Endodermal cell (in vitro differentiated cells): ENCODE measurements at places on chromosomes 3 and 15. TPM values are rescaled to one million over a fixed set of nuclear protein-coding genes. Genes with fewer than 3 reads are reported as not detected.

Gene IP6K1
- total RNA-seq: 29.2 to 50.3 TPM (median 49.8 TPM) in 3 replicates

Gene GOLGA6L4
- total RNA-seq: 4.3 and 4.5 TPM in 2 replicates

Gene ZBED2
- total RNA-seq: not detected in 3 replicates

Gene B3GALNT1
- 20.1 to 24.7 TPM (median 22.9 TPM) in 3 replicates for total RNA-seq

Gene OR5H2
- not detected in 3 replicates for total RNA-seq

Gene FHIT
- 5.4 and 6.8 TPM in 2 replicates for total RNA-seq

Gene OIP5
- total RNA-seq: 8.5 to 22.9 TPM (median 20.9 TPM) in 3 replicates

Gene SLC26A6
- 61.4 and 75.6 TPM in 2 replicates for total RNA-seq

Gene EPB42
- not detected in 2 replicates for total RNA-seq

Gene ZNF620
- 5.8 to 19.3 TPM (median 17.2 TPM) in 3 replicates for total RNA-seq

Gene CCDC54
- not detected in 3 replicates for total RNA-seq

Gene TRAIP
- 13.2 to 33.5 TPM (median 32.8 TPM) in 3 replicates for total RNA-seq

Gene CCNB2
- 76.6 and 77.5 TPM in 2 replicates for total RNA-seq

Gene AMT
- total RNA-seq: 43.0 and 44.4 TPM in 2 replicates

GRCh38 chr15:96125721-96126415 is 204.6 kb upstream of the NR2F2 start:
- no peak for DNase-seq

- DNase-seq: no peak
Observed at GRCh38 chr3:111823341-111823855, 35.7 kb upstream of the PHLDB2 start.

DNA sequence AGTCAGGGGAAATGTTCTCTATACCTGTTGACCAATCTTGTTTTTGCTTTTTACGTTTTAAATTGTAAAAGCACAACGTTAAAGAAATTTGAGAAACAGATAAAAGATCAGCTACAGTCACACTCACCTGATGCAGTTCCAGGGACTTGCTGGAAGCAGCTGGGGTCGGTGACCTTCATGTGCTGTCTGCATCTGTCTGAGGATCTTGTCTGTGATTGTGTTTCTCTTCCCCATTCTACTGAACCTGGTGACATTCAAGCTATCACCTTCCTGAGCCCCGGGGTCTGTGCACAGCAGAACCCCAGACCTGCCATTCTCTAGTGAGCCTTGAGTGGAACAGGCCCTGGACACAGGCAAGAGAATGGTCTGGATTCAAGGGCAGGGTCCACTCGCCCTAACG is 66.4 kb upstream of the SIAH2 start:
- no peak for DNase-seq

GRCh38 chr3:138461246-138461645 is 26.8 kb downstream of the ESYT3 start:
- DNase-seq: no peak

DNA sequence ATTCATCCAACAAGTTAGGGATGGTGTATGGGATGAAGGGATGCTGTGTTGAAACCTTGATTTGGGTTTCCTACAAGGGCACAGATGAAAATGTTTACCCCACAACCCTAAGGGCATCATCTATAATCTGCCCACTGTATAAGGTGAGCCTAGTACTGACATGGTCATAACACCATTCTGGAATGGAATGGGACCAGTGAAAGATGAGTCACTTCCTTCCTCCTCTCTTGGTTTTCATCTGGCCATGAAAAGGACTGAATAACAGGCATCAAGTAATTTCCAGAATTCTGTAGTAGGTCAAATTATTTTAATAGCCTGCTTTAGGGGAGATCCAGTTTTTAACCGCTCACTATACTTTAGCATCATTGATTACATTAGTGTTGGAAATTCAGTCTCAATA is 538.6 kb downstream of the NR2F2 start:
- no peak for DNase-seq

DNA sequence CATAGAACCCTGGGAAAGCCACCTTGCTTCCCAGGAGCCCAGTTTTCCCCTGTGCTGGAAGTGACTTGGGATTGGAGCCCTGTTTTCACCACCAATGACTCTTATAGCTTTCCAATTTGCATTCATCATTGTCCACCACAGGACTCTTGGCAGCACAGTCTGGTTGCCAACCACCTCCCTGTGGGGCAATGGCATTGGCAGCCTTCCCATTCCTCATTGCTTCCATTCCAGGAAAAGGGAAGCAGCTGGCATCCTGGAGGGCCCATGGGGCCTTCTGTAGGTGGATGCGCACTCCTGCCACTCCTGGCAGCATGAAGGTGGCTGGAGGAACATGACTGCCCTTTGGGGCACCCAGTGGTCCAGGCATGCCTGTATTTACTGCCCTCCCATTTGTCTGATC is 57.7 kb downstream of the FEM1B start:
- DNase-seq: no peak

GRCh38 chr3:169147238-169148008 is 516.1 kb downstream of the MECOM start:
- peak; percentile 92 for DNase-seq

- no peak for DNase-seq
Observed at GRCh38 chr3:88235102-88235501, 85.3 kb downstream of the C3orf38 start.

DNA sequence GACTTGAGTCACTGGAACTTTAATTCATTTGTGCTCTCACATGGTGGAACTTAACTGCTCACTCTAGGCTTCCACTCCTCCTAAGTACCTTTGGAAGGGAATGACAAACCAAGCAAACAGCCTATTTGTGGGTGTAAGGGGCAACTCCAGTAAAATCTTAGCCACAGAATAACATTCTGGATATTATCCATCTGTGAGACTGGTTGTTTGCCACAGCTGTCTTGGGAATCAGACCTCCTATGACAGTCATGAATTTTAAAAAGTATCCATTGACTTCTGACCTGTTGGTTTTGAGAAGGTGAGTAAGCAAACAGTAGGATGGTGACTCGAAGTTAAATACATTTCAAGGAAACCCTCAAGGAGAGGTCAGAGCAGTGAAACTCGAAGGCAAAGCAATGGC is 147.3 kb upstream of the CDIN1 start:
- DNase-seq: no peak

DNA sequence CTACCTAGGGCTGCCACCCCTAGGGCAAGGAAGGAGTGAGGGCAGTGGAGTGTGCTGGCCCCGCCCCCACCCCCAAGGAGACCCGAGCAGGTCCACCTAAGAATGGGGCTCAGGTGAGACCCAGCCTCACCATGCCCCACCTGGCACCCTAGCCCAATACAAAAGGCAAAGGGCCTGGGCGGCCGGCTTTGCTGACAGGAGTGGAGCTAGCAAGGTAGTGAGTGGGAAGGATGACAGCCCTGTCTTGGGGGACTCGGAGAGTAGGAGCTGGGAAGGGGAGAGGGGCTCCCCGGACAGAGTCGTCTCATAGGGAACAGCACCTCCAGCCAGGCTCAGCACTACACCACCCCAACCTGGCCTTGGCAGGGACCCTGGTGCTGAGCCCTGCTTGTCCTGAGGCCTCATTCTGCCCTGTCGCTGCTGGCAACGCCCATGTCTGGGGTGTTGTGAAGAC is 12.1 kb downstream of the C15orf39 start:
- DNase-seq: no peak

- DNase-seq: peak; percentile 47
Observed at GRCh38 chr3:196967412-196968232, 1.0 kb downstream of the PIGZ start.

- no peak for DNase-seq
Observed at GRCh38 chr3:16264174-16264707, 502 bp downstream of the DPH3 start.

- DNase-seq: peak; percentile 56
Observed at GRCh38 chr3:146189519-146190173, 28.7 kb upstream of the PLOD2 start.

DNA sequence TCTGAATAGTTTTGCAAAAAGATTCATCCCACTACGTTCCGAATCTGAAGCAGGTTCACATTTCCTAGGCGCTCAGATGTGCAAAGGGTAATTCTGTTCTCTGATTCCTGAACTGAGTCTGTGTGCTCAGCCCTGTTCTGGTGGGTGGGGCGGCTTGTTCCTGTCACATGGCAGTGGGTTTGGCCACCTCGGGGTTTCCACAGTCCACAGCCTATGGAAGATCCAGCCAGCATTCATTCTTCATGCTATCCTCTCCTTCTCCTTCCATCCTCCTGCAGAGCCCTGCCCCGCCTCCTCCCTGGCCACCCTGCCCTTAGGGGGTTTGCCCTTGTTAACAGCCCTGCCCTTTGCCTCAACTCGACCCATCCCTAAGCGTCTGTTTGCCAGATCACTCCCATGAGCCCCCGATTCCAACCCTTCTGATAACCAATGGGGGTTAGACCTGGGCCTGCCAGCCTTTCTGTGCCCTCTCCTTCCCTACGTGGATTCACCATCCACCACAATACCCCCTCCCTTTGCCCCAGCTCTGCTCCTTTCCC is 31.0 kb downstream of the PRR20G start:
- no peak for DNase-seq

DNA sequence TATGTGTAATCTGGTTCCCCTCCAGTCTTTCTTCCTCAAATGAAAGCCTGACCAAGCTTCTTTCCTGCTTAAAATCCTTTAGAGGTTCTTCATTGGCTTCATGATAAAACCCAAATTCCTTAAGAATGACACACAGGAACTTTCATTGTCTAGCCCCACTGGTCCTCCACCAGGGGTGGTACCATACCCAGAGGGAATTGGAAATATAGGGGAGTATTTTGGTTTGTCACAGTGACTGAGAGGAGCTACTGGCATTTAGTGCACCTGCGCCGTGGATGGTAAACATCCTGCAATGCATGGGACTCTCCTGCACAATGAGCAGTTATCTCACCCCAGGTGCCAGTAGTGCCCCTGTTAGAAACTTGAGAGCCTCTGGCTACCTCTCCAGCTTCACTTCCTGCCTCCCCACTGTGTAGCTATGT is 10.8 kb downstream of the ZWILCH start:
- no peak for DNase-seq

GRCh38 chr3:48798998-48799397 is 48.7 kb downstream of the PRKAR2A start:
- no peak for DNase-seq

GRCh38 chr15:78502641-78503040 is 4.7 kb upstream of the HYKK start:
- DNase-seq: no peak

- DNase-seq: no peak
Observed at GRCh38 chr3:155847993-155848392, 6.2 kb downstream of the SLC33A1 start.

DNA sequence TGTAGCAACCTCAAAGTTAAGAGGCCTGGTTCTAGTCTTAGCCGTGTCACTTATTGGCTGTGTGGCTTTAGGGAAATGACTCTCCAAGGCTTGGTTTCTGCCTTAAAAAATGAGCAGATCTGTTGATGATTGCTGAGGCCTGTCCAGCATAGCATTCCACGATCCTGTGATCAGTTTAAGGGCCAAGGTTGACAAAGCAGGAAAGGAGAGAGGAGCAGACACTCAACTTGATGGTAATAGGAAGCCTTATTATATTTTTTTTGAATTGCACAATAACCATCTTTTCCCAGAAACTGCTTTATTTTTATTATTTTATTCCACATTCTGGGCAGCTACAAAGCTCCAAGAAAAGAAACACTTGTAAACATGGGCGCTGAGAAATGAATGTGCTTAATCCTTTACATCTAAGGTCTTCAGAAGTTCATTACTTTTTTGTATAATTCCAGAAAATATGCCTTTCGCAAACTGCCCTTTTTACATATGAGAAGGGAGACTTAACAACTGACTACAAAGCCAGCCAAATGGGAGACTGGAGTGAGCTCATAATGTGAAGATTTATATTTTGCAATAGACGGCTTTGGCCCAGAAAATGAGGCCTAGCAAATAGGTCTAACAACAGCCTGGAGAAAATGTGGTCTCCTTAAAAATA is 241.0 kb downstream of the ATP8B4 start:
- no peak for DNase-seq

GRCh38 chr15:31238906-31239305 is 87.7 kb upstream of the KLF13 start:
- no peak for DNase-seq

- DNase-seq: no peak
Observed at GRCh38 chr15:40016224-40016865, 22.6 kb downstream of the SRP14 start.

- no peak for DNase-seq
Observed at GRCh38 chr15:63038926-63039673, 3.4 kb upstream of the TPM1 start.

GRCh38 chr15:25022233-25022632 is 67.4 kb downstream of the SNRPN start:
- DNase-seq: no peak

DNA sequence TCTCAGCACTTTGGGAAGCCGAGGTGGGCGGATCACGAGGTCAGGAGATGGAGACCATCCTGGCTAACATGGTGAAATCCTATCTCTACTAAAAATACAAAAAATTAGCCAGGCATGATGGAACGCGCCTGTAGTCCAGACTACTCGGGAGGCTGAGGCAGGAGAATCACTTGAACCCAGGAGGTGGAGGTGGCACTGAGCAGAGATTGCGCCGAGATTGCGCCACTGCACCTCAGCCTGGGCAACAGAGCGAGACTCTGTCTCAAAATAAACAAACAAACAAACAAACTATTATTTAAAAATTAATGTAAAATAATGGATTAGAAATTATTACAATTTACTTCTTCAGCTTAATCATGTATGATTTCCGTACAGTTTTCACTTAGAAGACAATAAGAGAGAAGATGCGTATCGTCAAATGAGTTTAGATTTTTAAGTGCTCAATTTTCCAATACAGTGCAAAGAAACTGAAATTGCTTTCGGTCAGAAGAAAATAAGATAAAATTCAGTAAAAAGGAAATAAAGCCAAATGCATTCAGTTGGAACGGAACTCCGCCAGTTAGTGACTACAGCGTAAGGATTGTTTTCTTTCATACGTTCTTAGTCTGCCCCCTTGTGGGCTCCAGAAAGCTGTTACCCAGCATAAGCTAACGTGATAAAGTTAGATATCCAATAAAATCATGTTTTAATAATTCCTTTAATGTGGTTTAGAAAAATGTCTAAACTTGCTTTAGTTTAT is 24.8 kb downstream of the AADAC start:
- peak; percentile 64 for DNase-seq

- no peak for DNase-seq
Observed at GRCh38 chr3:11477407-11477911, 166.3 kb downstream of the VGLL4 start.

DNA sequence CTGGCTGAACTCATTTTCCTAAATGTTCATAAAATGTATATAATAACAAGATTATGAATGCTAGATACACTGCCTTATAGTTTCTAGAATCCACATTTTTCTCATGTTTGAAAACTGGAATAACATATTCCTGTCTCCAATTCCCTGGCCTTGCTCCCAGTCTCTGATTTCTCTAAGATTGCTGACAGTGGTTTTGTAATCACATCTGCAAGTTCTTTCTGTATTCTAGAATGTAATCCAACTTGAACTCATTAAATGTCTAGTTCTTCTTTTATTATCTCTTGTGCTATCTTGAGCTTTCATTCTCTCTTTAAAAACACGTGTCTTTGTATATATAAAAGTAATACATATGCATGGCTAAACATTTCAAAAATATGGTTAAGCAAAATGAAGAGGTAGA is 215.2 kb upstream of the ADAMTS9 start:
- no peak for DNase-seq

- peak; percentile 69 for DNase-seq
Observed at GRCh38 chr3:50164984-50165909, 10.1 kb downstream of the SEMA3F start.

DNA sequence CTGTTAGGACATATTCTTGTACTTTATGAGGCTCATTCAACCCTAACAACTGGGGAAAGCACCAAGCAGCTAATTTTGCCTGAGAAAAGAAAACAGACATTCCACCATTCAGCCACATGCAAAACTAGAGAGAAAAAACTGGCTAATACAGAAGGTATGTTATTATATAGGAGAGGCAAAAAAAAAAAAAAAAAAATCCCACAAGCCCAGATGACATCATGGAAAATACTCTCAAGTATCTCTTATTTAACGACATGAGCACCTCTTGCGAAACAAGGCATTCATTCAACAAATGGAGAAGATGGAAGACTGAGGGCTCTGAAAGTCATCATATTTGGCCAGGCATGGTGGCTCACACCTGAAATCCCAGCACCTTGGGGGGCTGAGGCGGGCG is 61.5 kb downstream of the PRICKLE2 start:
- DNase-seq: no peak
